ENCODE measurements at places on chromosomes 1 and 21.

- no peak for DNase-seq
Observed at GRCh38 chr1:57605933-57606332, 182.1 kb upstream of the DAB1 start.

GRCh38 chr1:22731924-22732720 lies 21.5 kb downstream of the EPHB2 start:
- no peak for DNase-seq

- DNase-seq: no peak
Observed at GRCh38 chr1:202397256-202397655, 48.8 kb downstream of the PPP1R12B start.

- no peak for DNase-seq
Observed at GRCh38 chr1:175579956-175580750, 163.2 kb downstream of the TNR start.

DNA sequence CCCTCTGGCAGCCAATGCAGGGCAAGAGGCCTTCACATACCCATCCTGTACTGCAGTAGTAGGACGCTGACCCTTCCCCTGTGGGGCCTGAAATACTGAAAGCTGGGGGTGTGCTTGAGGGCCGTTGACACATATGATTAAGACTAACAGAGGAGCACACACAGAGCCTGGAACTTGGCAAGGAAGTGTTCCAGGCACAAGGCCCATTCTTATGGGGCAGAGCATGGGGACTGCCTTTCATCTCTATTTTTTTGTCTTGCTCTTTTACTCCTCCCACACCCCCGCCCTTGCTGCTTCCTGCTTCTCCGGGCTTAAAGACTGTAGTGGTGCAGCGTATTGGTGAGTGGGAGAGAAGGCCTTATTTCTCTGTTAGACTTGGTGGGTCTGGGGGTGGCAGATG lies 137.4 kb downstream of the BACH1 start:
- no peak for DNase-seq

DNA sequence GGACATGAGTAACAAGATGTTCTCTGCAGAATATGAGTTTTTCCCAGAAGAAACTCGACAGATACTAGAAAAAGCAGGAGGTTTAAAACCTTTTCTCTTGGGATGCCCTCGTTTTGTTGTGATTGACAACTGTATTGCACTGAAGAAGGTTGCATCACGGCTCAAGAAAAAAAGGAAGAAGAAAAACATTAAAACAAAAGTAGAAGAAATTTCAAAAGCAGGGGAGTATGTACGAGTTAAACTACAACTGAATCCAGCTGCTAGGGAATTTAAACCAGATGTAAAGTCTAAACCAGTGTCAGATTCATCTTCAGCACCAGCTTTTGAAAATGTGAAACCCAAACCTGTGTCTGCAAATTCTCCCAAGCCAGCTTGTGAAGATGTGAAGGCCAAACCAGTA lies 92.5 kb downstream of the TTC3 start:
- no peak for DNase-seq

GRCh38 chr1:207883104-207883651 lies 27.7 kb downstream of the CD34 start:
- DNase-seq: no peak

DNA sequence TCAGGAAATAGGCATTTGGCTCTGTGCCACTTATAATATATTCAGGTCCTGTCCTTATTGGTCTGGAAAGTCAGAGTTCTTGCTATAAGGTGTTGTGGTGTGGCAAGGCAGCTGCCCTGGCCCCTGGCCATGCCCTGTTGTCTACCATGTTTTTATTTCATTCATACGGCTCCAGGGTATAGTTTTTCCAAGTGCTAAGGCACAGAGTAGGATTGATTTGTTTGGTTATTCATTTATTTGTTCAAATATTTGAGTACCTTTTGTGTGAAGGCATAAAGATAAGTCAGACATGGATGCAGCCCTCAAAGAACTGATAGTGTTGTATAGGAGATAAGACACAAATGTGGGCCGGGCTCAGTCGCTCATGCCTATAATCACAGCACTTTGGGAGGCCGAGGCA lies 10.1 kb downstream of the ZBTB8B start:
- no peak for DNase-seq

- no peak for DNase-seq
Observed at GRCh38 chr1:198923993-198924392, 285.2 kb downstream of the PTPRC start.

DNA sequence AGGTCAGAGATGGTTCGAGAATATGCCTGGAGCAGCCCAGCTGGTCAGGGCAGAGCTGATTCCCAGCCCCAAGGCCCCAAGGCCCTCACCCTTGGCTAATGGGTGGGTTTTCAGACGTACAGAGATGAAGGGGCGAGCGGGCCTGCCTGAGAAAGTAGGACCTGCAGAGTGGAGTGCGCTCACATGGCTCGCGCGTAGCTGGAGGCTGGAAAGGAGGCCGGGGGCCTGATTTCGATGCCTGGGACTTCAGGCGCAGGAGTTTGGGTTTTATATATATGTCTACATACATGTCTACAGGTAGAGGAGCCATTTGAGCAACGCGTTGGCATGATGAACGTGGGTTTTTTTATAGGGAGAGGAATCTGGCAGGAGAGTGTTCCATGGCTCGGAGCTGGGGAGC lies 8.9 kb downstream of the COQ8A start:
- DNase-seq: no peak

GRCh38 chr1:219179293-219179692 lies 5.6 kb downstream of the LYPLAL1 start:
- no peak for DNase-seq

GRCh38 chr1:187310038-187310631 lies 481.4 kb downstream of the PLA2G4A start:
- no peak for DNase-seq

DNA sequence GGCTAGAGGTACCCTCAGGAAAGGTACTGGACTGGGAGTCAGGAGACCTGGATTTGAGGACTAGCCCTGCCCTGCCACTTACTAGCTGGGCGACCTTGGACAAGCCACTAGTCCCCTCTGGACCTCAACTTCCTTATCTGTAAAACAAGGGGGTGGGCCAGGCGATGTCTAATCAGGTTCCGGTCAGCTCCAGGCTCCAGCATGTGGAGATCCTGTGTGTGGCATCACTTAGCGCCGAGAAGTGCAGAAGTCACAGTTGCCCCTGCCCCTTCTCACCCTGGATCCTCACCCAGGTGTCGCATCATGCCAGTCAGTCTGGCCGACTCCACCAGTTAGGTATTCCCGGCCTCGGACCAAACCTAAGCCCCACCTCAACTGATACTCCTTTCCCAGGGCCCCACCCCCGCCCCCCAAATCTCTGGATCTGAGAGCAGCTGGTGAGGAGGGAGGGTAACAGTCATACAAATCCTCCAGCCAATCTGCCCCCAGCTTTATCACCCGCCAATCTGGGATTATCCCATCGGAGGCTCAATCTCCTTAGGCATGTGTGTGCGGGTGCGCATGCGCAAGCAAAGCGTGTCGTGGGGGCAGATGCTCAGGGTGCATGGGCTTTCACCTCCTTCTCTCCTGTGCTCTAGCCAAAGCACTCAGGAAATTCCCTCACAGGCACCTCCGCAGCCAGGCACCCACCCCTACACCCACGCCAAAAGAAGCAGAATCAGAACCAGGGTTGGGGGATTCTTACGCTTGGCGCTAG lies 5.4 kb downstream of the CELF3 start:
- no peak for DNase-seq

DNA sequence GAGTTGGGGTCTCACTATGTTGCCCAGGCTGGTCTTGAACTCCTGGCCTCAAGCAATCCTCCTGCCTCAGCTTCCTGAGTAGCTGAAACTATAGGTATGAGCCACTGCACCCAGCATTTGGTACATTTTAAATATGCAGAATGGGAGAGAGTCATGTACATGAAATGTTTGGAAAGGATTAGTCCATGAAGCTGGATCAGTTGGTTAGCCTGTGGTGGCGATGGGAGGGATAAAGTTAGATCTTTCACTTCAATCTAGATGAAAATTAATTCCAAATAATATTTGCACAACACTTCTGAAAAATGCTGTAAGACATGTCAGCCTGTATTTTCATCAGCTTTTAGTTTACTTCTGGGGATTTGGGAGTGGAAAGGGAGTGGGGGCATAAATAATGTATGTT lies 188.9 kb downstream of the HUNK start:
- no peak for DNase-seq

GRCh38 chr1:47906527-47907176 lies 90.5 kb downstream of the TRABD2B start:
- DNase-seq: no peak

DNA sequence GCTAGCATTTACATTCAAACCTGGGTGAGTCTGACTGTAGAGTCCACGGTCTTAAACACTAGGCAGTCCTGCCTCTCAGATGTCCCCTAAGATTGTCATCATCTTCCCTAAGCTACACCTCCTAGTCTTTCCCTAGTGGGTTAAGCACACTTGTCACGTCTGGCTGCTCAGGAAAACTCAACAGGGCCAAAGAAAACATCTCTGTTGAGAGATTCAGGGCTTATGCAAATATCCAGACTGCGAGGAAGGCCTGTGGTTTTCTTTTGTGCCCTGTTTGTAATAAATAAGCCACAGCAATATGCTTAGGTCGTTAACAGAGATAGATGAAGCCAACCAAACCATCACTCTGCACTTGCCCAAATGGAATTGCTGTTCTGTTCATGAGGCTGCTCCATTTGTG lies 472.6 kb upstream of the DEPDC1 start:
- no peak for DNase-seq

DNA sequence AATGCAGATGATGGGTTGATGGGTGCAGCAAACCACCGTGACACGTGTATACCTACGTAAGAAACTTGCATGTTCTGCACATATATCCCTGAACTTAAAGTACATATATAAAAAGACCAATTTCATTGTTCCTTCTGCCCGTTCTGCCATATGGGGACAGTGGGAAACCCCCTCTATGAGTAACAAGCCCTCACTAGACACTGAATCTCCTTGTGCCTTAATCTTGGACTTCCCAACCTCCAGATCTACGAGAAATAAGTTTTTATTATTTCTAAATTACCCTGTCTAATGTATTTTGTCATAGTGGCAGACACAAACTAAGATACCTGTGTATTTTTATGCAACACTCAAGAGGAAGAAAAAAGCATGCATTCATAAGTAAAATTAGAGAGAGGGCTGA lies 10.0 kb downstream of the GBP7 start:
- no peak for DNase-seq

DNA sequence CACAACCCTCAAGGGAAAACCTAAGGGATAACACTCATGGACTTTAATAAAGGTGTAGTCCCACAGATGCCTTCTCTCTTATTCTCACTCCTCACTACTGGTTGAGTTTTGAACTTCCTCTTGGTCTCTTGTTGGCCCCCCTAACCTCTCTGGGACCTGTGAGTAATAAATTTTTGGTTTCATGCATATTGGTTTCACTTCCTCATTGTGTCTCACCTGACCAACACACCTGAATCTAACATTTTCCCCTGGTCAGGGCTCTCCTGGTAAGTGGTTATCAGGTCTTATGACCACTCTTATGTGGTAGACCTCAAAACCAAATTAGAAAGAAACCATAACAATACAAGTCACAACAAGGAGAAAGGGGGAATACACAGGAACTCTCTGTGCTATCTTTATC lies 60.5 kb upstream of the PRMT6 start:
- DNase-seq: peak; percentile 86

- no peak for DNase-seq
Observed at GRCh38 chr1:98992844-98993243, 11.8 kb downstream of the PLPPR5 start.

GRCh38 chr1:154186177-154186576 lies 5.7 kb downstream of the TPM3 start:
- no peak for DNase-seq

DNA sequence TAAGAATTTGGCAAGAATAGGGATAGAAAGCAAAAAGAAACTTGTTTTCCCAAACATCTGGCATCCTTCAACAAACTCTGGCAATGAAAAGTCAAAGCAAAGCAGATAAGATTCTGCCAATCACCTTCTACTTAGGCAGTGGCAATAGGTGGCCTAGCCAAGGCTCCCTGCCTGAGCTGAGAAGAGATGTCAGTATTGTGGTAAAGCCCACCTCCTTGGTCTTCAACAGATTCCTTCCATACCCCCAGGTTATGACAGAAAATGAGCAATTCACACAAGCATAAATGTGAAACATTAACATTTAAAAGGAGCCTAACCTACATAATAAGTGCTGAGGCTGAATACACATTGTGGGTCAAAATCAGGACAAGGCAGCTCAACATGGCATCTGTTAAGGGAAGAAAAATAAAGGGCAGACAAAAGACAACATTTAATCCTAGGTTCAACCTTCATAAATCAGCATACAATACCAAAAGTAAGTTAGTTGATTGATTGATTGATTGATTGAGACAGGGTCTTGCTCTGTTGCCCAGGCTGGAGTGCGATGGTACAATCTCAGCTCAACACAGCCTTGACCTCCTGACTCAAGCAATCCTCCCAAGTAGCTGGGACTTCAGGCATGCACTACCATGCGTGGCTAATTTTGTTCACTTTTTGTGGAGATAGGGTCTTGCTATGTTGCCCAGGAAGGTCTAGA lies 123.1 kb downstream of the AKT3 start:
- DNase-seq: no peak

DNA sequence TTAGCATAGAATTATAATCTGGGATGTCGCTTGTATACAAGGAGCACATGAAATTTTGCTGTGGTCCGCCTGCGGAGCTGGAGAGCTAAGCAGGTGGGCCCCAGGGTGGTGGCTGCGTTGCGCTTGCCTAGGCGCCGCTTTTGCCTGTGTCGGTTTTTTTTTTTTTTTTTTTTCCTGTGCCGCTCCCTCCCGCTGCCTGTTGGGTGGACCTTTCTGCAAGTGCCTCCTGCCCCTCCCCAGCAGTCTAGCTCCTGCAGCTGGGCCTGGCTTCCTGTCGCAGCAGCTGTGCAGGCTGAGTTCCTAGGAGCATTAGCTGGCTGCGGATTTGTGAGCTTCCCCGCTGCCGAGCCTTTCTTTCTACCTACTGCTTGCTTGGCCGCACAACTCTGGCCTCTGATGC lies 20.6 kb downstream of the PYHIN1 start:
- peak; percentile 30 for DNase-seq

GRCh38 chr21:39184050-39184980 lies 1.1 kb upstream of the PSMG1 start:
- no peak for DNase-seq

DNA sequence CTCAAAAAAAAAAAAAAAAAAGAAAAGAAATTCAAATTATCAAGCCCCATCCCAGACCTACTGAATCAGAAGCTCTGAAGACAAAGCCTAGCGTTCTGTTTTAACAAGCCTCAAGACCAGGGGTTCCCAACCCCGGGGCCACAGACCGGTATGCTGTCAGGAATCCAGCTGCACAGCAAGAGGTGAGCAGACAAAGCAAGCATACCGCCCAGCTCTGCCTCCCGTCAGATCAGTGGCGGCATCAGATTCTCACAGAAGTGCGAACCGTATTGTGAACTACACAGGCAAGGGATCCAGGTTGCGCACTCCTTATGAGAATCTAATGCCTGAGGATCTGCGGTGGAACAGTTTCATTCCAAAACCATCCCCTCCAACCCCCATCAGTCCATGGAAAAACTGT lies 57.8 kb upstream of the RASAL2 start:
- DNase-seq: no peak

- DNase-seq: no peak
Observed at GRCh38 chr1:183638649-183639387, 3.2 kb upstream of the ARPC5 start.

DNA sequence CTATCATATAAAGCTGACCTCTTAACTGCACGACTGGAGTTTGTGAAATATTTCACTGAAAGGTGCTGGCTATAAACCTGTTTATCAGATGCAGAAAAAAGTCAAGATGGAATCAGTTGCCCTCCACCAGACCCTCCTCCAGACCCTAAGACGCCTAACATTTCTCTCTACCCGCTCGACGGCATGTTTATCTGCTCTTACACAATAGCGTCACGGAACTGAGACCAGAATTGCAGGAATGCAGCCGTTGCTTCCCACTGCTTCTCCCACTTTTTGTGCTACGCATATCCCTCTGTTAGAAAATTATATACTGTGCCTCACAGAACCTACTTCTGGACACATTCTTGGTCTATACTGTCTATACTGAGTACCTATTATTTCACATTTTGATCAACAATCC lies 28.2 kb upstream of the FAM131C start:
- DNase-seq: no peak
